ENCODE measurements at places on chromosomes 4 and X. TPM values are rescaled to one million over a fixed set of nuclear protein-coding genes. Genes with fewer than 3 reads are reported as not detected.

DNA sequence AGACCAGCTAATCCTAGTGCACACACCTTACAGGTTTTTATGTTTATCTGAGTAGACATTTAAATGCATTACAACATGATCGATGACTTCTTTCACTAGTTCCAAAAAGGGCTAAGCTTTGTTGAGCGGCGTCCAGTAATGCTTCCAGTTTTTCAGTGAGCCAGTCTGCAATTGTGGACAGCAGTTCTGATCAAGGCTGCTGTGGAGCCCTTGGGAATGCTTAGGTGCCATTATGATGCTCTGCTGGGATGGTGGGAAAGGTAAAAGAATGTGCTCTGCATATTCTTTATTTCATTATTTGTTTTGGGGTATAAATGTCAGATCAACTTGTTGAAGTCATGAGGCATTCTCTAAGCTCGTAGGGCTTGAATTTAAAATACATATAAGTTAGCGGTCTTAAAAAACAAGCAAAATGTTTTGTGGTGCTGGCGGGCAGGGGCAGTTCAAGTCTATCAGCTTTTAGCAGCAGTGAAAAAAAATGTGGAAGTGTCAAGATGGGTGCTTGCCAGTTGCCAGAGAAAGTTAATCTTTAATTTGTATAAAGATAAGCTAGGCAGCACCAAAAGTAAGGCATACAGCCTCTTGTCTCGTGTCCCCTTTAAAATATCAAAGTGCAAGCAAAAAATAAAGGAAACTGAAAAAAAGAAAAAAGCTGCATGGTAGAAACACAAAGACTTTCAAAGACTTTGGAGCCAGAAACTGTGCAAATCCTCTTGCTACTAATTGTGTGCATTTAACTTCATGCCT lies 5.8 kb downstream of the MID1IP1 start:
- no peak for DNase-seq

The ADRA2C gene
- total RNA-seq = 5.9 TPM

- no peak for DNase-seq
Observed at GRCh38 chrX:68432648-68433047, 647 bp downstream of the OPHN1 start.

GRCh38 chr4:31678356-31678755 lies 958.2 kb downstream of the PCDH7 start:
- no peak for DNase-seq

The HMX1 gene
- not detected for total RNA-seq

DNA sequence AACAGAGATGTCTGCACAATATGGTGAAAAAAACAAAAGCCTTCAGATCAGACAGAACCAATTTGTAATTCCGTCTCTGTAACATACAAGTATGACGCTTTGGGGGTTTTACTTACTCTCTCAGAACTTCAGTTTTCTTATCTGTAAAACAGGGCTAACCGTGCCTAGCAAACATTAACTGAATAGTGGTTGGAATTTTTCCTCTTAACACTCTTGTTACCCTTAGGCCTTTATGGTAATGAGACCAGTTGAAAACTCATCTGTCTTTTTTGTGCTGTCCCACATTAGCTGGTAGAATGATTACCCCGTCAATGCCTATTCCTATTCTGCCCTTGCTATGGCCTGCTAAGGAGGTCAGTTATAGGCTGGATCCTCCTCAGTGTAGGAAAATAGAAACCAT lies 4.5 kb upstream of the MYOZ2 start:
- DNase-seq = no peak

DNA sequence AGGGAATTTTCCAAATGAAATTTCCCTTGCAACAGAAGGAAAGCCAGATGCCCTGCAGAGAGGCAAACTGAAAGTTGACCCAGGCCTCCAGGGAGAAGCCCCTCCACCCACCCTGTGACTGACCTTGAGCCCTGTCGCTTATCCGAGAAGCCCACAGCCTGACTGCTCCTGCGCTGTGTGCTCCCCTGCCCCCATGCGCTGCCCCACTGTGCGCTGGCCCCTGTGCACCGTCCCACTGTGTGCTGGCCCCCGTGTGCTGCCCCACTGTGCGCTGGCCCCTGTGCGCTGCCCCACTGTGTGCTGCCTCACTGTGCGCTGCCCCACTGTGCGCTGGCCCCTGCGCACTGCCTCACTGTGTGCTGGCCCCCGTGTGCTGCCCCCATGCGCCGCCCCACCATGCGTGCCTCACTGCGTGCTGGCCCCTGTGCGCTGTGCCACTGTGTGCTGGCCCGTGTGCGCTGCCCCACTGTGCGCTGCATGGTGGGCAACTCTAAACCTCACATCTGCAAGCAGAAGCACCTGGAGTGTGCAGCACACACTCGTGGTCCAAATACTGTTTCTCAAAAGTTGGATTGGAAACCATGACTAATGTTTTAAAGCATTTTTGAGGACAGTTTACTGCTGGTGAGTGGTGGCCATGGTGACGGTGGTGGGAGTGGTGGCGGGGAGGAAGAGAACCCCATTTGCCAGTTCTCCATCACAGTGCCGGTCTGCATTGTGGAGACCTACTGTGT lies 8.3 kb upstream of the GRPEL1 start:
- no peak for DNase-seq

The SPATA4 gene
- 0.19 TPM for total RNA-seq

- DNase-seq = no peak
Observed at GRCh38 chr4:137063961-137064360, 468.3 kb downstream of the PCDH18 start.

The ART3 gene
- total RNA-seq = not detected

DNA sequence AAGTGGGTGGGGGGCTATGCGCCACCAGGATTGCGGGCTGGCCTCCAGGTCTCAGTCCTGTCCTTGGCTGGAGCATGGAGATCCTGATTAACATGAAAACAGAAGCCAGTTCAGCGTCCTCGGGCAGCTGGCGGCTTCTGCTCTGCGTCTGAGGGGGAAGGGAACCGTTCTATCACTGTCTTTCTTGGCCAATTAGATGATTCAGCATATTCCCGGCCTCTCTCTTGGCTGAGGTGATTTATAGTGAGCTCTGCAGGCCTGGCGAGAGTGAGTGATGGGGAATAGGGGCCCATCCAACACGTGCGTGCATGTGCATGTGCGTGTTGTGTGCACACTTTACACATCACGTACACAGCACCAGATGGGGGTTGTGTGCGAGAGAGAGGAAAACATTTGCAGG lies 145.8 kb upstream of the ATP6AP2 start:
- DNase-seq = no peak

- no peak for DNase-seq
Observed at GRCh38 chr4:59503731-59504130, 1696.4 kb upstream of the ADGRL3 start.

DNA sequence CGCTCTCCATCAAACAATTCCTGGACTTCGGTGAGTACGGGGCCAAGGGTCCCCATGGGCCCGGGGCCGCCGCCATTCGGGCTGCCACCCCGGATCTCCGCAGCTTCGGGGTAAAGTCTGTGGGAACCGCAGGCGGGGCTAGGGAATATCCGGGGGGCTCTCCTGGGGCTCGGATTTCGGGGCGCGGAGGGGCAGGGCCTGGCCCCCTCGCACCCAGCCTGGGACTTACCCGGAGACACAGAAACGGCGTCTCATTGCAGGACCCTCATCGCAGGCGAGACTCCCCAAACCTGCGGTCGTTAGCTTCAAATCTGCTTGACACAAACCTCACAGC lies 413 bp downstream of the PDK3 start:
- no peak for DNase-seq

DNA sequence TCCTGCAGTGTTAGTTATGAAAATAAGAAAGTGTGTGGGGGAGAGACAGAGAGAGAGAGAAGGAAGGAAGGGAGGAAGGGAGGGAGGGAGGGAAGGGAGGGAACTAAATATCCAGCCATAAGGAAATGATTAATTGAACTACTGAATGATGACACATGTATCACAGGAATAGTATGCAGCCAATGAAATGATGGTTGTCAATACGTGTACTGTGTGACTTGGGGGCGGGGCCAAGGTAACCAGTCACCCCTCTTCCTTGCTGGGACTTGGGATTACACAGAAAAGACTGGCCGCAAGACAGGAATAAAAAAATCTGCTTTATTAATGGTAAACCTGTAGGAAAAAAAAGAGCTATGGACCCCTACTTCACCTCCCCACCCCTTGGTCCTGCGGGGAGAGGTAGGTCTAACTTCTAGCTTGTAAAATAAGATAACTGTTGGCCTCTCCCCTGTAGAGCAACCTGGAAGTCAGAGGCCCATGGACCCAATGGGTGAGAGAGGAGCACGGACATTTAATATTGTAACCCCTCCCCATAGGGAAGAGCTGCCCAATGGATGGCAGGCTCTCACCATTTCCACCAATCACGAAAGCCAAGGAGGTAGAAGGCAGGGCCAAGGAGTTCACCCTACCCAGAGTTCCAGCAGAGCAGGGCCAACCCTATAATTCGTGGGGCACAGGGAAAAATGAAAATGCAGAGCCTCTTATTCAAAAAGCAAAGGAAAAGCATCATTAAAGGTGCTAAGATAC lies 7.4 kb downstream of the PPP2R2C start:
- DNase-seq = no peak

DNA sequence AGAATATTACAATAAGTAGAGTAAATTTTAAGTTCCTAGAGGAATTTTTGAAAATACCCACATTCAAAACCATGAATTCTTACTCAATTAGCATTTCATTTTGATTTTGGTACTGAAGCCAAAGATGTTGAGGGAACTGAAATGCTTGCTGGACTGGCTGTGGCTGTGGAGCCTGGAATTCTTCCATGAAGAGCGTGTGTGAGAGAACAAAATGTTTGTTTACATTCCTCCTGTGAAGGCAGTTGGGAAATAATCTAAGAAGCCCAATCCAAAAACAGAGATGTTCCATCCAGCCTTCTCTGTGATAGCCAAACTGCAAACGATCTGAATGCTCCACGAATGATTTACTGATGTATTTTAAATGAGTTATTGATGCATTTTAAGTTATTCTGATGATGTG lies 3.8 kb upstream of the ADH1B start:
- no peak for DNase-seq

The TSC22D3 gene
- total RNA-seq = 7.7 TPM

The MAGEA9 gene
- not detected for total RNA-seq

DNA sequence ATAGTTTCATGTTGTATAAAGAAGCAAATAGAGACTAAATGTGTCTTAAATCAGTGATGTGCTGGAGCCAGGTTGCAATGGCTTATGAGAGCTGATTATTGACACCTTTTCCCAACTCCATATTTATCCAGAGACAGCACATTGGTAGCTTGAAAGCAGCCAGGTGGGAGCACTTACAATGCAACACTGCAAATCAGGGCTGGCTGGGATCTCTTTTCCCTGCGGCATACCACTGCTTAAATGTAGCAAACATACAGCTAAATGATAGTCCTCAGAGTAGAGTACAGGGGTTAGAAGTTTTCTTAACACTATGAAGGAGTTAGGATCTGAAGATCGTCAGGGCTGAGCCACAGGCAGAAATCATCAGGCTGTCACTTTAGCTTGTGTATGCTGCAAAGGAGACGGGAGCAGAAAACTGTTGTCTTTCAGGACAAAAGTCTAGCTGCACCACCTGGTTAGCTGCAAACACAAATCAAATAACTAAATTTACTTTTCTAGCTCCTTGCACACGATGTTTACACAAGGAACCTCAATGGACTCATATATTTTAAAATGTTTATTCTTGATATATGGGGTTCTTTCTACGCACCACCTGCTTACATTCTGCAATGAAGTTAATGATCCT lies 527.3 kb downstream of the TLL1 start:
- no peak for DNase-seq

DNA sequence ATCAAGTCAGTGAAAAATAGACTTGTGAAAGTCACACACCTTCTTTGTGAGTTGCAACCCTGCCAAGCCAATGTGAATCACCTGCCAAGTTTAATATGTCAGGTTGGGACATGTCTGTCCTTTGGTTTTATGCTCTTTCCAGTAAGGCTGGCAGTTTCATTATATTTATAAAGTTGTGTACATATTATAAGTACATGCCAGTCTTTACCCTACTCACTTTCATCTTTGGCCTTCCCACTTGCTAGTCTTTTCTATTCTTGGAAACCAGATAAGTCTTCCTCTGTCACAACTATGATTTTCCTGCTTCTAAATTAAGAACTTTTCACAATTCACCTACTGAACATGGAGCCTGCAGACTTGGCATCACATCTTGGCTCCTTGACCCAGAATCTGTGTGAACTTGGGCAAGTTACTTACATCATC lies 680.7 kb upstream of the BOD1L1 start:
- DNase-seq = no peak

- no peak for DNase-seq
Observed at GRCh38 chrX:109841869-109842579, 109.0 kb upstream of the ACSL4 start.

The IL1RAPL1 gene
- 15.5 TPM for total RNA-seq

The RS1 gene
- not detected for total RNA-seq

The RIPPLY1 gene
- total RNA-seq = 0.10 TPM

DNA sequence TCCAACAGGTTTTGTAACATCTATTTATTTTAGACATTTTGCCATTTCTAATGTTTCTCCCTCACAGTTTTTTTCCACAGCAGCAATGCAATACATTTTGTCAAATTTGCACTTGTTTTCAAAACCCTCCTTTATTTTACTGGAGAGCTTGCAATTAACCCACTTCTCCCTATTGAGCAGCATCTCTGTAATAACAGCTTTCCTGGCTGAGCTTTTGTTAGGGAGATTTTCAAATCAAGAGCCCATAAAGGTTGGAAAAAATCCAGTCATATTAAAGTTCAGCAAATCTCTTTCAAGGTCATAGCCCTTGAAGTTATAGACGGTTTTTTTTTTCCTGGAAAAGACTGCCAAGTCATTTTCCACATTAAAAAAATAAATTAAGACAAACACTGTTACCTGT lies 450.6 kb upstream of the TENM3 start:
- no peak for DNase-seq

Data from A172 (cell line).